ENCODE measurements at places on chromosomes 11 and 22.

GRCh38 chr22:50621948-50622722, 5.8 kb downstream of the ARSA start:
- DNase-seq = peak; percentile 44

GRCh38 chr11:130872102-130872501, 44.2 kb downstream of the SNX19 start:
- no peak for DNase-seq

GRCh38 chr11:28887681-28888080, 779.5 kb downstream of the METTL15 start:
- no peak for DNase-seq

- no peak for DNase-seq
These were observed 19.2 kb upstream of the OR56A3 start for GRCh38 chr11:5922749-5923426.

DNA sequence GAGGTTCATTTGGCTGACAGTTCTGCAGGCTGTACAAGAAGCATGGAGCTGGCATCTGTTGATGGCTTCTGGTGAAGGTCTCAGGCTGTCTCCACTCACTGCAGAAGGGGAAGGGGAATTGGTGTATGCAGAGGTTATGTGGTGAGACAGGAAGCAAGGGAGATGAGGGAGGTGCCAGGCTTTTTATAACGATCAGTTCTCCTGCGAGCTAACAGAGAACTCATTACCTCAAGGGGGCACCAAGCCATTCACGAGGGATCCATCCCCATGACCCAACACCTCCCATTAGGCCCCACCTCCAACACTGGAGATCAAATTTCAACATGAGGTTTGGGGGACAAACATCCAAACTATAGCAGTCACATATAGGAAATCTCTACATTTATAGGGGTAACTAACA, 38.7 kb upstream of the E2F8 start:
- DNase-seq = no peak

DNA sequence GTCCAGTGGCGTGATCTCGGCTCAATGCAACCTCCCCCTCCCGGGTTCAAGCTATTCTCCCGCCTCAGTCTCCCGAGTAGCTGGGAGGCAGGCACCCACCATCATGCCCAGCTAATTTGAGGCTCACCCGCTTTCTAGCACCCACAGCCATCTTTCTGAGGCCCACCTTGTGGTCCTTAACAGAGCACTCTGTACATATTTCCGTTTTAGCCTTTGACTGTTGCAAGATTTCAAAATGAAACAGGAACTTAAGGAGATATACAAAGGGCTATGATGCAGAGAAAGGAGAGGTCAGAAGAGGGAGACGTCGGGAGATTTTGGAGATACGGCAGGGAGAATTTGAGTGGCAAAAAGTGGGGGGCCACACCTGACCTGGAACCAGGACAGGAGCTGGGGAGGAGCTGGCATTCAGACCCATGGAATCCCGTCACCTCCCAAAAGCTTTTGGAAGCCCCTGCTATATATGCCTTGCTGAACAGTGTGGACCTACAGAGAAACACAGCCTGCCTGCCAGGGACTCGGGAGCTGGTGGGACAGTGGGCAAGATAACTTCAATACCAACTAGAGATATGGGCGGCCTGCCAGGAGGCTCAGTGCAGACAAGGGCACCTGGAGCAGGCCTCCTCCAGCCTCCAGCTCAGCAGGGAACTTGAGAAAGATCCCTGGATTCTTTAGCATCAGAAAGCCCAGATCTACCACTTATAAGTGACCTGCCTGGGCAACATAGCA, 8.0 kb upstream of the CLCF1 start:
- DNase-seq = no peak

- peak; percentile 77 for DNase-seq
These were observed 85.5 kb downstream of the RCN1 start for GRCh38 chr11:32176223-32176934.

DNA sequence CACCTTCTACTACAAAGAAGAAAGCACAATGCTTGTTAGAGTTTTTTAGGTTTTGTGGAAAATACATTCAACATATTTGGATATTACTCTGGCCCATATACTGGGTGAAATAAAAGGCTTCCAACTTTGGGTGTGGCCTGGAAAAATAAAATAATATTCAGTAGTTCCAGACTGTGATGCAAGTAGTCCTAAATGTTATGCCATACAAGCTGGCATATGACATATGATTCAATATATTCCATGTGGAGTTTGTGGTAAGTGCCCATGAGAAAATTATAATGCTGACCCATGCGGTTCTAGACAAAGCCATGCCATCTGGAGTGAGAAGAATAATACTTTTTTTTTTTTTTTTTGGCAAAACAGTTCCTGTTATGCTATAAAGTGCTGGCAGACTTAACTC, 683.3 kb downstream of the LUZP2 start:
- DNase-seq = no peak

DNA sequence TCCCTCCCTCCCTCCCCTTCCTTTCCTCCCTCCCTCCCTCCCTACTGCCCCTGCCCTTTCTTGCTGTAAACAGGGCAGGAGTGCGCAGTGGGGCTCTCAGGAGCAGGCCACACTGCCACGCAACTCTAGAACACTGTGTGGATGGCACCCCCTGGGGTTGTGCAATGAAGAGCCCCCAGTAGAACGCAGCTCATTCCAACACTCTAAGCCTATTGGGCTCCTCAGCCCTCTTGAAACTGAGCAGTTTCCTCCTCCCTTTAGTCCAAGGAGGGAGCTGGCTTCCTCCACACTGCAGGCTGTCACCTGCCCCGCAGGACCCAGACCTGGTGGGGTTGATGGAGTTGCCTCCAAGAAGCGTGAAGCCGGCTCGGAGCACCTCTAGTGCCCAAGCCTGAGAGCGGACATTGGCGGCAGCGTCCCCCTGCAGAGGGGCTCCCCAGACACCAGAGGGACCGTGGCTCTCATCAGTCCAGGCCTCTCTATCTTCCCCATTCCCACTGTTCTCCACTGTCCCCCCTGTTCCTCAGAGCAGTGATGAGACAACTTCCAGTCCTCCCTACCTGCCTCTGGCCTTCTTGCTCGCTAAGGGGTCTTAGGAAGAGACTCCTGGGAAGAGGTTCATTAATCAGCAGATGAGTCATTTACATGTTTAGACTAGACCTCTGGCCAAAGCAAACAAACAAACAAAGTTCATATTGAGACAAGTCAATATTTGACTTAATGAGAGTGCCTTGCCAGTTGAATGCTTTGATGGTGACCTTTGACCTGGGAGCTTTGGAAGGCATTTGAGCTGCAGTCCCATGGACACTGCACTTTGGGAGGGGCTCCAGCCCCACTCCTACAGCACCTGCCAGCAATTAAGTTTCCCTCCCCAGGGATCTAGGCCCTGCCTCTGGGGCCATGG, 64.0 kb downstream of the RPUSD4 start:
- no peak for DNase-seq

DNA sequence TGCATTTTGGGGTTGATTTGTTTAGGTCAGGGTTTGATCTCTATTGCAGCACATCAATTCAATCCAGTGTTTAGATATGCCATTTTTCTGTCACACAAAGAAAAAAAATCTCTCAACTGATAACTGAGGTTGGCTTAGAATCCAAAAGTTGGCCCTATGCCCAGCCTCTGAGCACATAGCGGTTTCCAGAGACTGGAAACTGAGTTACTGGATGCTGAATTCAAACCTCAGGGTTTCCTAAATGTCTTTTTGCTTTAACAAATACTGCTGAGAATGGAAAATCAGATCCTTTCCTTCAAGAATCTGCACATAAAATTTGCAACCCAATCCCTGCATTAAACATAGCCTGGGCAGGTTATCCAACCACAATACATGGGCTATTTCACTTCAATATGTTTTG, 4.0 kb downstream of the P4HA3 start:
- no peak for DNase-seq

DNA sequence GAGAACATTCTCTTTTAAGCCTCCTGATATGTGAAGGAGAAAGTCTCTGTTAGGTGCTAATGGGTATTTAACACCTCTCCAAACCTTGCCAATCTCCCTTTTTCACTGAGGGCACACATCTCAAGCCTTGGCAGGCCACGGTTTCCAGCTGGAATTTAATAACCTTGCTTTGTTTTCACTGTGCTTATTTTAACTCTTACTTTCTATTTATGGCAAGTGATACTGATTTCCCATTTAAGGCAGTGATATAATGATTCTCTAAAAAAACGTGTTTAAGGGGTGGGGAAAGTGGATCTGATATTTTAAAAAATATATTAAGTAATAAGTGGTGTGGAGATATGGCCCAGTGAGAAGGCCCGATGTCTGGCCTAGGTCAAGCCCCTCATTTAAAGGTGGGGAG, 1.1 kb upstream of the RASD2 start:
- no peak for DNase-seq

DNA sequence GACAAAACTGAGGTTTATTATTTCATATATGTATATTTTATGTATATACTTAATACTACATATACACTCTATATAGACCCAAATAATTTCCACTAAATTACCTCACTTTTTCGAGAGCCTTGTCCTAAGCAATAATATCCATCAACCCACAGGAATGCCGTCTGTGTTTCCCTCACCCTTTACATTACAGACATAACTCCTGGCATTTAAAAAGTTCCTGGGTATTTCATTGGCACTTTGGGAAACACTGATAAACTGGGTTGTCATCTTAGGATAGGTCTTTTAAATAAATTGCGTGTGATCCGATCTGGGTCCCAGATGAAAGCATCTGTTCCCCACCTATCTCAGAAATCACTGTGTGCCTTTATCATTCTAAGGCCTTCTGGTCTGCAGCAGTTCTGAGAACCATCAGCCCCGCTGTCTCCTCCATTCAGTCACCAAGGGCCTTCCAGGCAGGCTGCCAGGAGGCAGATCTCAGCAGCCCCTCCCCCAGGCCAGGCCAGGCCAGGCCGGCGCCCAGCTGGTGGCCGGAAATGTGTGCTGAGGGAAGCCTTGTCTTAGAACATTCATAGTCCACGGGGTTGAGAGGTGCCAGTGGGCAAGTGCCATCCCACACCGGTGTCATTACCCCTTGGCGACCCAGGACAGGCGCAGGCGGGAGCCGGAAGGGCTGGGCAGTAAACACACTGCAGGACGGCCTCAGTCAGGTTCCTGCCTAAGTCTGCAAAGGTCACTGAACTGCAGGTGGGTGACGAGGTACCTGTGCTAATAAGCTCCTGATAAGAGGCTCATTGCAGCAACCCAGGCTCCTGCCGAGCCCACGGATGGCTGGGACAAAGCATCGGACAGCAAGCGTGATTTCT, 3.3 kb downstream of the FGF19 start:
- no peak for DNase-seq

DNA sequence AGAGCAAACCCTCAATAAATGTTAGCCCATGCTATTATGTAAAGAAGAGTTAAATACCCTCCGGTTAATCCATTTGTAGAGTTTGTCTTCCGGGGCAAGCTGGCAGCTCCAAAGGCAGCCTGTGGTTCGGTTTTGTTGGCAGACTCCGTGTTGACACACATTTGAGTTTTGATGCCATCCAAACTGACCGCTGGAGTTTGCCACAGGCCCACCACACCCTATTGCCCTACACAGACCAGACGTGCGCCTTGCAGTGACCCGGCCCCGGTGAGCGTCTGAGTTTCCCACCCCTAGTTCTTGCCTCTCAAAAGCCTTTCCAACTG, 25.1 kb downstream of the ELFN2 start:
- no peak for DNase-seq

- DNase-seq = no peak
These were observed 234.0 kb upstream of the ZC3H12C start for GRCh38 chr11:109859045-109859724.

DNA sequence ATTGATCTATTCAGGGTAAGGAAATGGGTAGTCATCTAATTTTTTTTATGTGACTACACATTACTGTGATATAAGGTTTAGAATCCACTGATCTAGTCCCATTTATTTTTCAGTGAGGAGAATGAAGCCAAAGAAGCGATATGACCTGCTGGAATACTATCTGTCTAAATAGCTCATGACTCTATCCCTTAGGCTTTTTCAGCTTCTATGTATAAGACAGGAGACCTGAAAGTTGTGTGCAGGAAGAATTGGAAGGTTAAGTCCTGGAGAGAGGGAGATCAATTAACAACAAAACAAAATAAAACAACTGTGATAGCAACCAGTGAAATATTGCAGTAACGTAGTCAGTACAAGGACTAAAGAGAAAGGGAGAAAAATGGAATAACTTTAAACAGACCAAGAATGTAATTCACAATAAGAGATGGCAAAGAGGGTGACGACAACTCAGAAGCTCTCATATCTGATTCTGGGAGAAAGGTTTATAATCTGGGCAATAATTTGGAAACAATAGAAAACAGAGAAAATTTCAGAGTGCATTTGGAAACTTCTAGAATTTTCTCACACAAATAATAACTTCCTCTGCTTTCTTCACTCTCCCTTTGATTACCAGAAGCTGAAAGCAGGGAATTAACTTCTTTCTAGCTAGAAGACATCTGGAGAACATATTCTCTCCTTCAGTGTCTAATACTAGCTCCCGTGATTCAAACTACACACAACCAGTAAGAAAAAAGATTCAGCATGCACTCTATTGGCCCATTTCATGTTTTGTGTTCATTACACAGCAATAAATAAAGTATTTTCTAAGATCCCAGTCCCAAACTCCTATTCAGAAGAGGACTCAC, 19.2 kb upstream of the CASP12 start:
- no peak for DNase-seq

- DNase-seq = no peak
These were observed 47.7 kb upstream of the ANO1 start for GRCh38 chr11:70030412-70030811.

- no peak for DNase-seq
These were observed 50.4 kb downstream of the TCP11L1 start for GRCh38 chr11:33089776-33090175.
